ENCODE measurements at places on chromosomes 6 and 20. TPM values are rescaled to one million over a fixed set of nuclear protein-coding genes. Genes with fewer than 3 reads are reported as not detected.

Gene FOXF2
- 0.25 TPM for polyA plus RNA-seq

Gene MCCD1
- 15.4 TPM for polyA plus RNA-seq

Gene ADGRF4
- polyA plus RNA-seq: 0.21 TPM

DNA sequence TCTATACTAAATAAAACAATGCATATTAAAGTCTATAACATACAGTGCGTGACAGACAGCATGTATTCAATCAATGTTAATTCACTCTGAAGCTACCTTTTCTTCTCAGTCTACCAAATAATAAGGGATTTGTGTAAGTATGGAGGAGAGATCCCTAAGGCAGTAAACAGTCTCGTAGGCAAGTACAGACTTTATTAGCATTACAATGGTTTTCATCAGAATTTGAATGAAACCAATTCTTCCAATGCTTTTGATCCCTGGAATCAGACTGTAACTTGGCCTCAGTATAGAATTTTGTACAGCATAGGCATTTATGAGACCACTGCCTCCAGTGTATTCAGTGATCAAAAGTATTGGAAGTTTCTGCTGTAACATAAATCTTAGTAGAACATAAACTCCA is 19.5 kb downstream of the LYRM4 start:
- DNase-seq: no peak

- no peak for DNase-seq
Observed at GRCh38 chr6:106546691-106547414, 82.4 kb downstream of the RTN4IP1 start.

DNA sequence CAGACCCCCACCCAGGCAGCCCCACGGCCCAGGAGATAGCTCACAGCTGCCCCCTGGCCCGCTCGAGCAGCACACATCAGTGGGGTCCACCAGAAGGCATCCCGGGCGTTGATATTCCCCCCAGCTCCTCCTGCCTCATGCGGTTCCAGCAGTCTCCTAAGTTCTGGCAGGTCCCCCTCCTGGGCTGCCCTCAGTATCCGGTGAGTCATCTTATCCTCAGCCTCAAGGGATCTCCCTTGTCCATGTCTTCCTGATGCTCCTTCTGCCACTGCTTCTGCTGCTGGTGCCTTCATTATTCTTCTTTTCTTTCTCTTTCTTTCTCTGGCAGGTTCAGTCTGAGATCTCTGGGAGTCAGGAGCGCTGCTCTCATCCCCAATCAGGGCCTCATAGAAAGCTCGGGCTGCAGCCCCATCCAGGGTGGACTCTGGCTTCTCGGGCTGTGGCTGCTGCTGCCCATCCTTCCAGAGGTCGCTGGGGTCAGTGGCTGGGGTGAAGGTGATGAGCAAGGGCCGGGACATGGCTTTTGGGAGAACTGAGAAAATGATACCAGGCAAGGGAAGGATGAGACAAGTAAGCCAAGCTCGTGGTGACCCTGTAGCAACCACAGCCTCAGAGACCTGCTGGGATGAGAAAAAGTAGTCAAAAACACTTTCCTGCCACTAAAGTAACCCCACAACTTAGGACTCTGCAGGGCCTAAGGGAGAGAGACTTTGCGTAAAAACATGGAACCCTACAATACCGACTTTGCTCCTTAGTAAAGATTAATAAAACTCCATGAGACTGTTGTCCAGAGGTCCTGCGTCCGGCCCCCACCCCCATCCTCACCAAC is 622 bp downstream of the GPANK1 start:
- no peak for DNase-seq

- no peak for DNase-seq
Observed at GRCh38 chr6:106727480-106728149, 98.2 kb downstream of the QRSL1 start.

DNA sequence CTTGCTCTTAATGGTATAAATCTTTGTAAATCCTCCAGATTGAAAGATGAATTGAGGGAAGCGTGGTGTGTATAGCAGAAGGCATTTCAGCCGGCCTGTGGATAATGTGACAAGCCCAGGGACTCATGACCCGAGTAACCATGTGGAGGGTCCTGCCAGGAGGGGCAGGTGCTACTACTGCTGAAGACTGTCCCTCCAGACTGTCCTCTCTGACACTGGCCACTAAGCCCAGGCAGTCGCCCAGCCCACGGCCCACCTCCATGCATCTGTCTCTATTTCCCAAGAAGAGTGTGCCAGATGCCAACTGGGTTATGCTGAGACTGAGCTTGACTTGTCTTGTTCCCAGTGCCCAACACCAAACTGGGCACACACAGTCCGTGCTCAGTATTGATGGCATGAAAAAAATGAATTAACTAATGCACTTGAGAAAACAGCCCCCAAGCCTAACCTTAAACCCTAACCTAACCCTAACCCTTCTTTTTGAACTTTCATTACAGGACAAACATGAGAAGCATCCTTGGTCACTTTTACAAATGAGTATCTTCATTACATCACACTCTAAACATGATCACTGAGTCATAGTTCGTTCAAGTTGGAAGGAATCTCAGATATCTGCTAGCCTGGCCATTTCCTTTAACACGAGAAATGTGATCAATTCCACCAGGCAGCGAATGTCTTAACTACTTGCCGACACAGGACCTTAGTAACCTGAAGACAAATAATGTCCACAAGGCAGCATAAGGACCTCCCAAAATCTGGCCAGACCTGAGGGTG is 182.2 kb upstream of the RREB1 start:
- no peak for DNase-seq

DNA sequence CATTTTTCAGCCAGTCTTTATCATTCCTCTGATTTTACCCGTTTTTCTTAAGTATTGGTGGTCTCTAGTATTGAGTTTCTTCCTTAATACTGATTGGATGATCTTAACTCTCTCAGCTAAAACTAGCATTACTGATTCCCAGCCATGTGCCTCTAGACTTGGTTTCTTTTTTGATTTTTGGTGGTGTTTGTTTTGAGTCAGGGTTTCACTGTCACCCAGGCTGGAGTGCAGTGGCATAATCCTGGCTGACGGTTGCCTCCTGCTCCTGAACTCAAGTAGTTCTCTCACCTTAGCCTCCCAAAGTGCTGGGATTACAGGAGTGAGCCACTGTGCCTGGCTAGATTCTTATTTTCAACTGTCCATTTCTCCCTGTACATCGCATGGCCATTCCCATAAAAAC is 24.9 kb downstream of the DPPA5 start:
- no peak for DNase-seq

GRCh38 chr6:68194846-68195478 is 440.1 kb upstream of the ADGRB3 start:
- DNase-seq: no peak

All from left renal cortex interstitium (tissue), 4 donors.